ENCODE measurements at places on chromosomes 6 and 20.
A peak's percentile ranks its signal among the peaks of the same experiment; 100 is the strongest.

DNA sequence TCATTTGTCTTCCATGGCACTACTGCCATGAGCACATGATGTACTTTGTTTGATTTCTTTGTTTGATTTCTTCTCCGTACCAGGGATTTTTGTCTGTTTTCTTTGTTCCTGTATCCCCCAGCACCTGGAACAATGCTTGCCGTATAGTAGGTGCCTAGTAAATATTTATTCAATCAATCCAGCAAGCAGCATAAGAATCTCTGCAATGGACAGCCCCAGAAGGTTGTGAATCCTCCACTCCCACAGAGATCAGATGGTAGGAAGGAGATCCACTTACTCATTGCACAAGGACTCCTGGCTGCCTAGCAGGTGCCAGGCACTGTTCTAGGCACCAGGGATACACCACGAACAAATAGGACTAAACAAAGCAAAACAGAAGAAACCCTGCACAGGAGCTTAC, 6.7 kb upstream of the SYNJ2 start:
- no peak for DNase-seq

DNA sequence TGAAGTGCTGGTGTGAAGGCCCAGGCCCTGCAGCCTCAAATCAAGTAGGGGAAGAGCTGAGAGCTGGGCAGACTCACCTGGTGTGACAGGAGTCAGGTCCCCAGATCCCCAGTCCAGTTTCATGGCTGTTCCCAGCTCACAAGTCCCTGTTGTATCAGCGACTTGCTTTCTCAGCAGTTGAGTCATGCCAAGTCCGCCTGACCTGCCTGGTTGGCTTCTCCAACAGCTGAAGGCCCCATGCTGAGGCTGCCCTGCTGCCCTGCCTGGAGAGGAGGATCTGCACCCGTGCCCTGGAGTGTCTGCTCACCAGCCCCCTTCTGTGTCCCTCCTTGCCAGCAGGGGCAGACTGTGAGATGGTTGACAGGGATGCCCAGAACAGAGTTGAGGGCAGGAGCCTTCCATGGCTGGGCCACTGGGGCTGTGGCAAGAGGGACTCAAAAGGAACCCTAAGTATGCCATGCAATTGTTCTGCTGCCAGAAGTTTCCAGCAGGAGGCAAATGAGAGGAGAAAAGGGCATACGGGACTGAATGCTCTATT, 39.3 kb upstream of the TRAF3IP2 start:
- DNase-seq: no peak

GRCh38 chr6:135701426-135701825, 150.1 kb upstream of the PDE7B start:
- no peak for DNase-seq

GRCh38 chr6:56862415-56863175, 92.3 kb upstream of the BEND6 start:
- DNase-seq: peak; percentile 56

DNA sequence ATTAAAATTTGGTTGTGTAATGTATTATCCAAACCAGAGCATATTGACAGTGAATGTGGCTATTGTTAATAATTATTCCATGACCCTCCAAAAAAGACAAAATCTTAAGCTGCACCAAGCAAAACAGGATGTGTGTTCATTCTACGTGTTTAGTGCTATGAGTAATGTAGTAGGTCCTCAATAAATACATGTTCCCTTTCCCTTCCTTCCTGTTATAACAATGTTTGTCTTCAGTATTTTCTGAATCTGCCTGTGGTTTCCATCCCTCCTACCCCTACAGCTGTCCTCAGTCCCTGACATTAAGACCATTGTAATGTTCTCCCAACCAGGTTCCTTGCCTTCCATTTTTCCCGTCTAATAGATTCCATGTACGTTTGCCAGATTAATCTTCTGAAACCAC, 163.8 kb downstream of the AIG1 start:
- no peak for DNase-seq

DNA sequence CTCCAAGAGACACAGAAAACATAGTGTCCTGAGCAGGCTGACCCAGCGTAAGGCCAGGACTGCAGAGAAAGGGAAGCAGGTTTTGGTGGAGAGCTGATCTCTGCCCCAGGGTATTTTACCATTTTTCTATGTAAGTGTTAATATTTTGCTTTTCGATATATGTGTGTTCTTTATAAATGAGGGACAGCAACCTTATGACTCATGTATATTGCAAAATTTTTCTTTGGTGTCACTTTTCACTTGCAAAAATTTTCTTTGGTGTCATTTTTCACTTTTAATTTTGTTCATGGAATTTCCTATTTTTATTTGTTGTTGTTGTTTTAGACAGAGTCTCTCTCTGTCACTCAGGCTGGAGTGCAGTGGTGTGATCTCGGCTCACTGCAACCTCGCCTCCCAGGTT, 34.6 kb upstream of the PXDC1 start:
- no peak for DNase-seq

DNA sequence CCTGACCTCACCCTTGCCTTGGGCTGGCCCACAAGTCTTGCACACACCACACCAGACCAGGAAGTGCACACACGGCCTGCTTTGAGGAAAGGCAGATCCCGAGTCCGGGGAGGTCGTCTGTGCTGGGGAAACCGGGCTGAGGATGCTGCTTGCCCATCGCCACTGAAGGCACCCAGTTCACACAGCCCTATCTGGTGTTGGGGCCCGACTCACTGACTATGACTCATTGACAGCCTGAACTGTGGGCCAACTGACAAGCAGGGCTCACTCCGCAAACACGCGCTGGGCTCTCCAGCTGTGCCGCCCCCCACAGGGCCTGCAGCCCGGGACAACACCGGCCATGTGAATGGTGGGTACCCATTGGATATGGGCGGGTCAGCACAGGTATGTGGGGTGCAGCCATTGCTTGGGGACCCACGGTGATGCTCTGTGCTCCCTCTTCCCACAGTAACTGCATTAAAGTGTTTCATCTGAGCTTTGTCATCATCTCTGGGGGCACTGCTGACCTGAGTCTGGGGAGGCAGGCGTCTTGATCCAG, 1.6 kb downstream of the SAMD10 start:
- peak; percentile 67 for DNase-seq

- DNase-seq: peak; percentile 58
Measured at GRCh38 chr20:54254596-54254995, 46.7 kb downstream of the PFDN4 start.

GRCh38 chr6:75233092-75233615, 10.4 kb downstream of the COX7A2 start:
- no peak for DNase-seq

DNA sequence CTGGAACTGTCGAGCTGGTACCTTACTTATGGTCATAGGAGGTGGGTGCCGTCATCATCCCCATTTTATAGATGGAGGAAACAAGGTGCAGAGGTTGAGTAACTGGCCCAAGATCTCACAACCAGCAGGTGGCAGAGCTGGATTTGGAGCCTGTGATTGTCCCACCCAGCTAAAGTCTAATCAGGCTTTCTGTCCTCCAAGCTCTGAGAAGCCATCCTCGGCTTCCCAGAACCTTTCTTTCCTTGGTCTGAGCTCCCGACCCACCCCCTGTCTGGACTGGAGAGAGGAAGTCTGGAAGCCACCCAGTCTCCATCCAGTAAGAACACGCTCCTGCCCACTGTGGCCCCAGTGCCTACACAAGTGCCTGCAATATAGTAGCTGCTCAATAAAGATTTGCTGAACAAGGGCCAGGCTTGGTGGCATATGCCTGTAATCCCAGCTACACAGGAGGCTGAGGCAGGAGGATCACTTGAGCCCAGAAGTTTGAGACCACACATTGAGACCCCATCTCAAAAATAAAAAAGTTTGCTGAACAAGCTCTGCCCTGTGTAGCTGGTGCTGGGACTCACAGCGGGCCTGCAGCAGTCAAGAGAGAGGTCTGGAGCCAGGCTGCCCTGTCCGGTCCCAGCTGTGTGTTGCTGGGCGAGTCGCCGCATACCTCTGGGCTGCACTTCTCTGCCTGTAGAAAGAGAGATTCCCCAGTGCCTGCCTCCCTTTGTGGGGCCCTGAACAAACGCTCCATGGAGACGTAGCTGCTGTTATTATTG, 32.5 kb upstream of the DLGAP4 start:
- DNase-seq: no peak

DNA sequence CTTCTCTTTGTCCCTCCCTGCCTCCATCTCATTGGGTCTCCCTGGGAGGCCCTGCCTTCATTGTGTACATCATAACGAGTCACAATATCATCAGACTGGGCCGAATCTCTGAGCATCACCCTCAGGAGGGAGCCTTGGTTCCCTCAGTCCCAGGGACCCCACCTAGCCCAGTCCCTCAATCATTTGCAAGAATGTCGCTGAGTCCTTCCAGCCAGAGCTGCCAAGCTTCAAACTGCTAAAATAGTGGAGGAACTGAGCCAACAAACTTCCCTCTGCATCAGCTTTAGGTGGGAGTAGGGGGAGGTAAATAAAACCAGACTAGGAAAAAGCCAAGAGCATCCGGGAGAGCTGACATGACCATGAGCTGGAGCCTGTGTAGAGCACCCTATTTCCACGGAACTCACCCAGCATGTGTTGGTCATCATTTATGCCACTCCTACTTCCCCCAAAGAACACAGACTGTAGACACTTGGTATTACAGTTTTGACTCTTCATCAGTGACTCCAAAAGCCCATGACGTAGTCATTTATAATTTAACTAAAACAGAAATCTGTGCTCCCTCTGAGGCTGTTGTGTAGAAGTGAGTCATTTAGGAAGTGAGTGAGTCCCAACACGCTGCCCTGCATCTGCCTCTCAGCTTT, 28.8 kb upstream of the IL17A start:
- peak; percentile 56 for DNase-seq

- DNase-seq: peak; percentile 46
Measured at GRCh38 chr6:40930555-40930954, 108.5 kb downstream of the UNC5CL start.

DNA sequence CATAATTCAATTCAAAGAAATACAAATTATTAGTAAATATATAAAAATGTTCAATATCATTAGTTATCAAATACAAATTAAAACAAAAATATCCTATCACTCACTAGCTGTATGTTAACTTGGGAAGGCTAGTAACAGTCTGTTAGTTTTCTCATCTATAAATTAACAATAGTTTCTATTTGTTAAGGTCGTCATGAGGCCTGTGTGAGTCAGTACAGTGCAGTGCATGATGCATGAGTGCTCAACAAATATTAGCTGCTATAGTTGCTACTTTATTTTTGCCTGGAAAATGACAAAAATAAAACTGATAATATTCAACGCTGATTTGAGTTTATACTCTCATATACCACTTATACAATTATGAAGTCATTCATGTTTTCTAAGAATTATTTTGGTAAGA, 401.6 kb upstream of the RUNX2 start:
- no peak for DNase-seq

- DNase-seq: no peak
Measured at GRCh38 chr20:20201124-20201523, 148.8 kb downstream of the CFAP61 start.

DNA sequence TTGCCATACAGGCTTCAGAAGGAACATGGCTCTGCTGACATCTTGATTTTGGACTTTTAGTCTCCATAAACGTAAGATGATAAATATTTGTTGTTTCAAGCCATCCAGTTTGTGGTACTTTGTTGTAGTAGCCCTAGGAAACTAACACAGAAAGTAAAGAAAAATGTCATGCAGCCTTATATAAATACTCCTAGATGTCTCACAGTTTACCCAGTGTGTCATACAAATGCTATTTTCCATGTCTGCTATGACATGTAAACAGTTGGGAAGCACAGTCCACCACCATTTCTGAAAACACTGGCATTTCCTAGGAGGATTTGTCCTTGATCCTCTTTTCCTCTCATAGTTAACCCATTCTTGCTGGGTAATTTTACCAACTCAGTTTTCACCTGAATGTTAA, 30.6 kb upstream of the ME1 start:
- DNase-seq: peak; percentile 4

GRCh38 chr6:96844530-96844929, 7.3 kb upstream of the GPR63 start:
- no peak for DNase-seq

- DNase-seq: peak; percentile 37
Measured at GRCh38 chr6:140063021-140063399, 688.6 kb upstream of the CITED2 start.

DNA sequence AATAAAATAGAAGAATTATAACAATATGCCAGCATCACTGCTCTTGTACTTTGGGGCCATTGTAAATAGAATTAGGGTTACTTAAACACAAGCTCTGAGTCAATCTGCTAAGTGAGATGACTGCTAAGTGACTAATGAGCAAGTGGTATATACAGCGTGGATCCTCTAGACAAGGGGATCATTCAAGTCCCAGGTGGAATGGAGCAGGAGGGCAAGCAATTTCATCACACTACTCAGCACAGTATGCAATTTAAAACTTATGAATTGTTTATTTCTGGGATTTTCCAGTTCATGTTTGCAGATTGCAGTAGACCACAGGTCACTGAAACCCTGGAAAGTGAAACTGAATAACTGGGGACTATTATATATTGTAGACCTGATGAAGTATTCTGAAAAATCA, 235.3 kb downstream of the BTBD3 start:
- DNase-seq: peak; percentile 55

GRCh38 chr20:8749101-8749500, 319.8 kb upstream of the PLCB4 start:
- peak; percentile 75 for DNase-seq

GRCh38 chr20:101975-102374, 14.5 kb downstream of the DEFB125 start:
- no peak for DNase-seq

DNA sequence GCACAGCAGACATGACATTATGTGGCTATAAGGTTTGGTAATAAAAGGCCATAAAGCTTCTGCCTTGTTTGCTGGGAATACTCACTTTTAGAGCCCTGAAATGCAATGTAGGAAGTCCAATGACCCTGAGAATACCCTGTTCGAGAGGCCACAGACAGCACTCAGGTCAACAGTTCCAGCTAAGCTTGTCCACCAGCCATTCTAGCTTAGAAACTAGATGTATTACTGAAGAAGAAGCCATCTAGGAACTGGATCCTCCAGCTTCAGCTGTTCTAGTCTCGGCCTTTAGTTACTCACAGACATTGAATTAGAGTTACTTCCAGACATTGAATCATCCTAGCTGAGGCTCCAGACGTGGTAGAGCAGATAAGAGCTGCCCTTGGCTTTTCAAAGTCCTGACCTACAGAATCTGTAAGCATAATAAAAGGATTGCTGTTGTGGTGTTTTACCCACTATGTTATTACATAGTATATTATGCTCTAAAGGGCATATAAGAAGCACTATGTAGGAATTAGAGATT, 84.9 kb downstream of the MMS22L start:
- DNase-seq: no peak

DNA sequence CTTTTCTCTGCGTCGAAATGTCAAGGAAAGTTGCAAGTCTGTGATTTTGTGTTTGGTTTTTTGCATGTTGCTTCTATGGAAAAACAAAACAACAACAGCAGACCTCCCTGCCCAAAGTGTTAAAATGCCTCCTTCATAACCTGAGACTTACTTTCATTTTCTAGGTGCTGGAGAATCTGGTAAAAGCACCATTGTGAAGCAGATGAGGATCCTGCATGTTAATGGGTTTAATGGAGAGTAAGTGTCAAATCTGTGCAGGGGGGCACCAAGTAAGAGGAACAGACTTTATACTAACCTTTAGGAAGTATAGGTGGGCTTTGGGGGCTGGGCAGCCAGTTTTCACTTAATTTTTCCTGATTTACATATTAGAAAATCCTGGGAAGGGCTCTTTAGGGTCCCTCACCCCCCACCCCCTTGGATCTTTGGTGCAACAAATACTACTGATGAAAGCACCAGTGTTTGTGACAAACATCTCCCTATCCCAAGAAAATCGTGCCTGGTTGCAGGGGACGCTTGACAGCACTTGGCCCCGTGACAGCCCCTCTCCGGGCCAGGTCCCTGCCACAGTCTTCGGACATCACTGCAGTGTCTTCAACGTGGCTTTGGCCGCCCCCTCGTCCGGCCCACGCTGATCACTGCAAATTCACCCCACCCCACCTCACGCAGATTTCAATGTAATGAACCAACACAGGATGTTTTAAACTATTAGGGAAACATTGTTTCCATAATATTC, 43.1 kb downstream of the GNAS start:
- no peak for DNase-seq

Measured in fibroblast of skin of right biceps (primary cell).